ENCODE measurements at places on chromosomes 16 and 17.

- DNase-seq, result no peak
Observed at GRCh38 chr17:74373838-74374606, 6.7 kb downstream of the GPR142 start.

DNA sequence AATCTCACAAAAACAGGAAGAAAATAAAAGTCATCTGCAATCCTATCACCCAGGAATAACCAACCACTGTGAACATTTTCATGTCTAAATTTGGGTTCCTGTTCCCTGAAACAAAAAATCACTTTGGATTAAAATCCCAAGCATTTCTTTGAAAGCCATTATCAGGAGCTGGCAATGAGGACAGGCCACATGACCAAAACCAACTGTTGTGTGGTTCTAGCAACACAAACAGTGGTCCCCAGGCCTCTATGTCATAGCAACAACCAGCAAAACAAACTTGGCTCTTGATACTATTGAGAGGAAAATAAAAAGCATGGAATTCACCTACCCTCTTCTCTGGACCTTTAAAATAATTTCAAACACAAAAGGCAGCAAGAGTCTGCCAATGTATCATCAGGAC, 252.5 kb downstream of the SLC39A11 start:
- DNase-seq, result no peak

GRCh38 chr16:17852977-17853702, 382.4 kb upstream of the XYLT1 start:
- DNase-seq, result no peak

DNA sequence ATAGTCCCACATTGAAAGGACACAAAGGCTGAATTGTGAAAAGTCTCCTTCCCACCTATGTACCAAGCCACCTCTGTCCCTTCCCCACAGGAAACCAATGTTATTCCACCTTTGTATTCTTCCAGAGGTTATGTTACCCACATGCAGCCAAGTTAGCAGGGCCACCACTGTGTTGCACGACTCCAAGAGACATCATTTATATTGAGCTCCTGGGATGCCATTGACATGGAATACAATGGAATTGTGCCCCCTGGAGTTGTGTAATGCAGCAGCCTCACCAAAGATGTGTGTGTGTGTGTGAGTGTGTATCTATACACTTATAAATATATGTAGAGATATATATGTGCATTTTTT, 21.6 kb upstream of the MSI2 start:
- DNase-seq, result no peak

GRCh38 chr16:12436201-12436657, 367.5 kb downstream of the CPPED1 start:
- DNase-seq, result no peak

DNA sequence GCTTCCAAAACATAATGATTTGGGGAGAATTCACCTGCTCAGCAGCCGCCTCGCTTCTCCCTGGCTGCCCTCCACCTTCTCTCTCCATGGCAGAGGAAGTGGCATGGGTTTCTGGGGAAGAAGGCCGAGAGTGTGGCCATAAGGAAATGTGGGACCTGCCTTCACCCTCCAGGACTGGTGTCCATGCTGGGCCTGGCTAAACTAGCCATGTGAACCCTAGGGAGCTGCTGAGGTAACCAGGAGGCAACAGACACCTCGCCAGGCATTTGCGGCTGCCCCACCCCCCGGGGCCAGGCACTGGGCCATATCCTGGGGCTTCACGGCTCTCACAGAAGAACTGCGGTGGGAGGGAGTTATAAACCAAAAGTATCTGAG, 9.9 kb upstream of the CMTM4 start:
- DNase-seq, result no peak

DNA sequence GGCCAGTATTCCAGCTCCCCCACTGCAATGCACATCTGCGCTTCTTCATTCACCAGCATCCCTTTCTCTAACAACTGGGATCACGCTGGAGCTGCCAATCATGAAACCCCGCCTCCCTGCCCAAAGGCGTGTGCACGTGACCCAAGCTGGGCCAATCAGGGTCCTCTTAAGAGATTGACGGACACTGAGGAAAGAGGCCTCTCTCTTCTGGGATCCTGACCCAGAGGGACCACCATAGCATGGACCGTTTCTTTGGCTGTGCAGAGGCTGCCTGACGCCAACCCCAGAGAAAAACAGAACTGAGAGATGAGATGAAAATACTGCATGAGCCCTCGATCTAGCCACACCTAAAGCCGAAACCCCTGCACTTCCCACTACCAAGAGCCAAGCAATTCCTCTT, 32.0 kb downstream of the COTL1 start:
- no peak for DNase-seq

- peak; percentile 71 for DNase-seq
Observed at GRCh38 chr17:78748730-78749317, 33.2 kb downstream of the CYTH1 start.

DNA sequence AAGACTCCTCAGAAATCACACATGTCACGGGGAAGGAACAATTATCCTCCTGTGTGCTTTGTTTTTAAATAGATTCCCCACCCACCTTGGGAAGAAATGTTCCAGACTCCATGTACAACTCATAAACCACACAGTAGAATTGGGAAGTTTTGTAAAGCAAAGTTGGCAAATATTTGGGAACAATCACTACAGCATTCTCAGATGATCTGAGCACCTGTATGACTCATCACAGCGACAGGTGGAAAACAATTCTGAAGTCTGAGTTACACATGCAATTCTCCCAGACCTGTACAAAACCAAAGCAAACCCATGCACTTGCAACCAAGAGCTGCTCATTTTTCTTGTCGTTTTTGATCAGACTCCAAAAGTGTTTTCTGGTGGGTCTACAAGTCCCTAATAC, 14.4 kb upstream of the MYLK3 start:
- no peak for DNase-seq

DNA sequence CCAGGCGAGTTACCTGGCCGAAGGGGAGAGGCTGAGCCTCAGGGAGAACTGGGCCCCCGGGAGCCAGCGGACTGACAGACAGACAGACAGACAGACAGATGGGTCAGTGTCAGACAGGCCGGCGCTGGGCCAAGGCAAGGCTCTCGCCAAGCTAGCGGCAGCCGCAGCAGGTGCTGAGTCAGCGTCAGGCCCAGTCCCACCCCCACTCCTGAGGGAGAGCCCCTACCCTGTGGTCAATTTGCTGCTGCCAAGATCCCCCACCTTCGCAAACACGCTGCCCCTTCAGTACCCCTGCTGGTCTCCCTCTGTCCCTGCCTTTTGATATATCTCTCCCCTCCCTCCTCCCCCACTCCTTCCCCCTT, 1.5 kb downstream of the FGF11 start:
- no peak for DNase-seq

DNA sequence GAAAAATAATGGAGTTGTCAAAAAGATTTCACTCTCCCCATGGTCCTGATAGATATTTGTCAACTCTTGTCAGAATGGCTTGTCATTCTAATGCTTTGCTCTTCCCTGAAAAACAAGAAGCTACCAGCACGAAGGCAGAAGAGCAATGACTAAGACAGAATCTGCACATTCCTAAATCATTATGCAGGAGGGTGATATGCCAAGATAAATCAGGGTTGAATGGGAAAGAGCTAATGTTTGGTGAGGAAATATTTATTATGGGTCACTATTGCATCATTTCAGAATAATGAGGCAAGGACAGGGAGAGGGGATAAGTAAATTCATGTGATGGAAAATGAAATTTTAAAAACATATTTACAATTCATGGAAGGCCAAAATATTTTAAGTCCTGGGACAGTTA, 297.5 kb upstream of the XYLT1 start:
- DNase-seq, result no peak
